ENCODE measurements at places on chromosomes 7 and 10.

- no peak for DNase-seq
- H3K4me3 ChIP-seq = no peak overlapping the region
- no peaks in the 10 kb centered on the region for H3K4me1 ChIP-seq
- H3K27me3 ChIP-seq = no peaks in the 10 kb centered on the region
- H3K27ac ChIP-seq = no peak overlapping the region
These were observed 29.4 kb downstream of the AGAP4 start for GRCh38 chr10:45817912-45818311.

GRCh38 chr7:119905495-119905894 is 367.5 kb upstream of the KCND2 start:
- H3K4me3 ChIP-seq = no peak overlapping the region
- H3K27me3 ChIP-seq = no peaks in the 10 kb centered on the region
- H3K27ac ChIP-seq = no peak overlapping the region
- DNase-seq = no peak
- no peaks in the 10 kb centered on the region for H3K4me1 ChIP-seq

- H3K36me3 ChIP-seq = no peaks in the 10 kb centered on the region
- no peak overlapping the region for H3K27ac ChIP-seq
- DNase-seq = no peak
These were observed 486.0 kb upstream of the GALNT17 start for GRCh38 chr7:70645876-70646351.

GRCh38 chr10:122782911-122783310 is 62.7 kb downstream of the CUZD1 start:
- H3K36me3 ChIP-seq = no peaks in the 10 kb centered on the region
- H3K27ac ChIP-seq = no peak overlapping the region
- DNase-seq = no peak
- H3K4me1 ChIP-seq = no peaks in the 10 kb centered on the region
